Kidney (tissue), 22 donors: ENCODE measurements at places on chromosomes 6 and 20. TPM values are rescaled to one million over a fixed set of nuclear protein-coding genes. Genes with fewer than 3 reads are reported as not detected.

GRCh38 chr6:490251-491037 is 98.9 kb downstream of the IRF4 start:
- no peak for DNase-seq

GRCh38 chr6:54892831-54893230 is 46.3 kb downstream of the FAM83B start:
- DNase-seq: no peak

The DSP gene
- polyA plus RNA-seq: 14.7 TPM

- DNase-seq: no peak
Observed at GRCh38 chr20:3323398-3323797, 84.1 kb downstream of the DNAAF9 start.

DNA sequence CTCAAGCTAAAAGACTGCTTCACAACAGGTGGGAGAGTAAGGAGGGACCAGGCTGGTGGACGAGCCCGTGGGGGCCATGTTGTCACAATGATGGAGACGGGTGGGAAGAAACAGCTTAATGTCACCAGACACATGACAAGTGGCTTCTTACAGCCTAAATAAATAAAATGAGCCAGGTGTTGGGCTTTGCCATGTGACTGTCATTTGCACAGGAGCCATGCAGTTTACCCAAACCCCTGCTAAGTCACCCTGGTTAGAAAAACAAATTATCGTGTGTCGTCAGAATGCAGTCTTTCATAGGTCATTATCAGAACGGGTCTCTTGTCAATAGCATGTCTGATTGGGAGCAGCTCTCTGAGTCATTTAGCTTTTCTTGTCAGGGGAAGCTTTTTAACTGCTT is 18.5 kb downstream of the BTBD3 start:
- DNase-seq: no peak

- DNase-seq: no peak
Observed at GRCh38 chr20:40276301-40276700, 412.7 kb downstream of the MAFB start.
